ENCODE measurements at places on chromosomes 6 and 20. TPM values are rescaled to one million over a fixed set of nuclear protein-coding genes. Genes with fewer than 3 reads are reported as not detected.

DNA sequence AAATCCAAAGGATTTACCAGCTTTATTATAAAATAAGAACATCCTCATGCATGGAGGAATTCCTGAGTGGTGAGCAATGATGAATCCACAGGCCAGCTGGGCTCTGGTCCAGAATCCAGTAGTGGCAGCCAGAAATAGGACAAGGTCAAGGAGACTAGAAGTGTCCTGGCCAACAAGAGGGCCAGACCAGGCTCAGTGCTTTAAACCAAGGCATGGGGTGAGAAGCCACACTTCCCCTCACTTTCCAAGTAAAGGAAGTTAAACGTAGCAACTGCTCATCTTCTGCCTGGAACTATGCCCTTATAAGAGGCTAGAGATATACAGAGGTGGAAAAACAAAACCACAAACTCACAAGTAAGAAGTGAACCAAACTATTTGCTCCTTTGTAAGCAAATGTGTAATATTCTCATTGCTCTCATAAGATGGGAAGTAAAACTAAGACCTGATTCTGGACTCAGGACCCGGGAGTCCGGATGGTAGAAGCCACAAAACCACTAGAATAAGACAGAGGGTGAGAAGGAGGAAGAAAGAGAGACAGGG, 253.2 kb downstream of the UST start:
- H3K27ac ChIP-seq: peak overlapping the region; percentile 83
- peak; percentile 87 for DNase-seq
- no peak overlapping the region for H3K4me3 ChIP-seq
- H3K36me3 ChIP-seq: no peaks in the 10 kb centered on the region
- H3K27me3 ChIP-seq: no peaks in the 10 kb centered on the region

DNA sequence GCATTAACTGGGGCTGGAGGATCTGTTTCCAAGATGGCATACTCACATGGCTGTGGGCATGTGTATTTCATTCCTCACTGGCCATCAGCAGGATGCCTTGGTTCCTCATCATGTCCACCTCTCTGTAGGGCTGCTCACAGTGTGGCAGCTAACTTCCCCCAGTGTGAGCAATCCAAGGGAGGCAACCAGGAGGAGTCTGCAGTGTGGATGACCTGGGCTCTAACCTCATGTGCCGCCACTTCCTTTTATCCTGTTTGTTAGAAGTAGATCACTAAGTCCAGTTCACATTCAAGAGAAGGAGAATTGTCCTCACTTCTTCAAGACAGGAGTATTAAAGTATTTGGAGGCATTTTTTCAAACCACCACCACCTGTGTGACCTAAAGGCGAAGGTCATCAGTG, 54.4 kb downstream of the MTHFD1L start:
- peaks cover 47% of the 10 kb centered on the region for H3K36me3 ChIP-seq
- H3K27ac ChIP-seq: no peak overlapping the region
- no peaks in the 10 kb centered on the region for H3K4me1 ChIP-seq
- H3K4me3 ChIP-seq: no peak overlapping the region
- no peak for DNase-seq

- H3K4me3 ChIP-seq: no peak overlapping the region
- H3K27ac ChIP-seq: no peak overlapping the region
- no peak for DNase-seq
- H3K4me1 ChIP-seq: no peaks in the 10 kb centered on the region
- peaks cover 5% of the 10 kb centered on the region for H3K27me3 ChIP-seq
Measured at GRCh38 chr6:109527989-109528388, 45.0 kb upstream of the ZBTB24 start.

- no peaks in the 10 kb centered on the region for H3K36me3 ChIP-seq
- no peak overlapping the region for H3K27ac ChIP-seq
- no peak for DNase-seq
- no peaks in the 10 kb centered on the region for H3K27me3 ChIP-seq
Measured at GRCh38 chr20:7346026-7346425, 578.5 kb downstream of the BMP2 start.

GRCh38 chr6:20948556-20948955, 414.3 kb downstream of the CDKAL1 start:
- peaks cover 8% of the 10 kb centered on the region for H3K4me1 ChIP-seq
- no peak for DNase-seq
- no peaks in the 10 kb centered on the region for H3K27me3 ChIP-seq
- no peak overlapping the region for H3K27ac ChIP-seq

DNA sequence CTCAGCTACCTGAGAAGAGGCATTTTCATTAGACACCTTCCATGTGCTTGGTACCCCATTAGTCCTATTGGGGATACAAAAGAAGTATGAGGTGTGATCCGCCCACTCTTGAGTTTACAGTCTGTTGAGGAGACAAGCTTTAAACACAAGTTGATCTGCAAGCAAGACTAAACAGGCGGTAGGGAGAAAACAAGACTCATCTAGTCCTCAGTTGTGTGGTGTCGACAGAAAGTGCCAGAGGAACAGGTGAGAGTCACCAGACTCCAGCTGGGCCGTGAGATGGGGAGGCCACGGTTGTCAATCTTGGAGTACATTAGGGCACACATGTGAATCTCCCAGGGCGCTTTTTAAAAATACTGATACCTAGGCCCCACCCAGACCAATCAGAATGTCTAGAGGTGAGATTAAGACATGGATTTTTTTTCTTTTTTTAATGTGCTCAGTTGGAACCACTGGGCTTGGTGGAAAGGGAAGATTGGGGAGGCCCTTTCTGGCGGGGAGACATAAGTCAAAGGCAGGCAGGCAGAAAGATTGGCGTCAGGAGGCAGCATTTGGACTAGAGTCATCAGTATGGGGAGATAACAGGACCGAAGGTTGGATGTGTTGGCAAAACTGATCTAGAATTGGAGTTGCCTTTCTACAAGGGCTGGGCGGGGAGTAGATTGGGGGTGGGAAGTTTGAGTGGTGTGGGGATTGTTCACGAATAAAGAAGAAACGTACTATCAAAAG, 10.4 kb downstream of the E2F3 start:
- H3K36me3 ChIP-seq: peaks cover 51% of the 10 kb centered on the region
- no peak overlapping the region for H3K27ac ChIP-seq

DNA sequence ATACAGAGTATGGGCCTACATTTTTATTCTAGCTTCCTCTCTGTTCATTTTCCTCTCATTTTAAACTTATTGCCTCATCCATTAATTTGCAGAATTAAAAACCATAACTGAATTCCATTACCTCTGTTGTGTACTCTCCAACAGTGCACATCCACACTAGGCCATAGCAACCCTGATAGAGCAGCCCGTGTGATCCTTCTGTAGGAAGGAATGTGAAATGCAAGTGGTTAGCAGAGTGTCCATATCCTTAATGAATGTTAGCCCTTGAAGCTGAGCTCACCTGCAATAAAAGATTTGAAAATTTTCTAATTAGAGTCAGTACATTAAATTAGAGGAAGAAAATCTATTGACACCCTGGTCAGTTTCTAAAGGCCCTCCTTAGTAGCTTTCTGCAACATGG, 6.5 kb upstream of the GRIK2 start:
- no peaks in the 10 kb centered on the region for H3K36me3 ChIP-seq
- H3K27ac ChIP-seq: no peak overlapping the region
- no peak overlapping the region for H3K4me3 ChIP-seq

DNA sequence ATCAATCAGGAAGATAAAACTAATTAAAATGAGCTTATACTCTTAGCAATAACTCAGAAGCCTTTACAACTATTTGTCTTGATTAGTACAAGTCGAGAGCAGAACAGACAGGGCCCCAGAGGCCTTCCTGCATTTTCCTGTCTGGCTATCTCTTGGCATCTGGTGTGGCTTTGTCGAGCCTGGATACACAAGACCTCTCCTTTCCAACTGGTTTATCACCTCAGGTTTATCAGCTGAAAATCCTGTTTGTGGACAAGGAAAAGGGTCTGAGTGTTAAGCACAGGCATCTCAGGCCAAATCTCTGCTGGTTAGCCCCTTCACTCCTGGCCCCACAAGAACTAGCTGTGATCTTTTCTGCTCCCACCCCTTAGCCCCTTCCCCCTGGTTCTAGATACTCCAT, 32.6 kb downstream of the BAK1 start:
- H3K4me1 ChIP-seq: no peaks in the 10 kb centered on the region
- H3K27ac ChIP-seq: no peak overlapping the region
- H3K4me3 ChIP-seq: no peak overlapping the region
- no peak for DNase-seq
- no peaks in the 10 kb centered on the region for H3K27me3 ChIP-seq
- H3K36me3 ChIP-seq: no peaks in the 10 kb centered on the region

- no peak overlapping the region for H3K4me3 ChIP-seq
- 0 out of 2 replicates have a peak, but pooled peaks cover 4% of the 10 kb centered on the region for H3K27me3 ChIP-seq
- no peak for DNase-seq
Measured at GRCh38 chr6:133047706-133048105, 193.5 kb upstream of the EYA4 start.

GRCh38 chr20:7399114-7399513, 541.1 kb downstream of the HAO1 start:
- DNase-seq: no peak
- H3K27ac ChIP-seq: no peak overlapping the region
- H3K27me3 ChIP-seq: no peaks in the 10 kb centered on the region
- H3K4me1 ChIP-seq: no peaks in the 10 kb centered on the region

PROKR2 gene
- total RNA-seq: not detected

HFE gene
- total RNA-seq: 3.5 TPM

SNAP91 gene
- total RNA-seq: not detected

CEP85L gene
- 6.5 TPM for total RNA-seq

MEA1 gene
- total RNA-seq: 118 TPM

CAPN11 gene
- not detected for total RNA-seq

PNPLA1 gene
- not detected for total RNA-seq
